ENCODE measurements at places on chromosomes 5 and 9.

GRCh38 chr5:133664422-133664821, 52.1 kb upstream of the FSTL4 start:
- DNase-seq, result no peak

DNA sequence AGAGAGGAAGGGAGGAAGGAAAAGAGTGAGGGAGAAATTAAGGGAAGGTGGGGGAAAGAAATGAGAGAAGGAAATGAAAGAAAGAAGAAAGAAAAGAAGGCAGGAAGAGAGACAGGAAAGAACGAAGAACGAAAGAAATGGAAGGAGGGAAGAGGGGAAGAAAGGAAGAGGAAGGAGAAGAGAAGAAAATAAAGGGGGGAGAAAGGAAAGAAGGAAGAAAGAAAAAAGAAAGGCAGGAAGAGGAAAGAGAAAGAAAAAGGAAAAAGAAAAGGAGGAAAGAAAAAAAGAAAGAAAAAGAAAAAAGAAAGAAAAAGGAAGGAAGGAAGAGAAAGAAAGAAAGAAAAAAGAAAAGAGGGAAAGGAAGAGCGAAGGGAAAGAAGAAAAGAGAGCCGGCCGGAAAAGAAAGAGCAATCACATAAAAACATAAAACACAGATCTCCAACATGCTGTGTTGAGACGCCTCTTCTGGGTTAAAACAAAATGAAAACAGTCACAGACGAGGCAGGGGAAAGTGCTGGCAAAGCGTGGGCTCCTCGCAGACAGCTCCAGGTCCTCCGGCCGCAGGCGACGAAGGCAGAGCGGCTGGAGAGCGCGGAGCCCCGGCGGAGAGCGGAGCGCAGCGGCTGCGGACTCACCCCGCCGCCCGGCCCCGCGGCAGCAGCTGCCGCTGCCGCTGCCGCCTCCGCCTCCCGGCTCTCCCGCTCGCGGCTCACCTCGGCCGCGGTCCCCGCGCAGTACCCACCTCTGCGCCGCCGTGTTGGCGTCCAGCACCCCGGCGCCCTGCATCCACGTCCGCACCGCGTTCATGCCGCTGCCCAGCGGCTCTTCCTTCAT, 896 bp downstream of the EBF1 start:
- DNase-seq, result no peak

DNA sequence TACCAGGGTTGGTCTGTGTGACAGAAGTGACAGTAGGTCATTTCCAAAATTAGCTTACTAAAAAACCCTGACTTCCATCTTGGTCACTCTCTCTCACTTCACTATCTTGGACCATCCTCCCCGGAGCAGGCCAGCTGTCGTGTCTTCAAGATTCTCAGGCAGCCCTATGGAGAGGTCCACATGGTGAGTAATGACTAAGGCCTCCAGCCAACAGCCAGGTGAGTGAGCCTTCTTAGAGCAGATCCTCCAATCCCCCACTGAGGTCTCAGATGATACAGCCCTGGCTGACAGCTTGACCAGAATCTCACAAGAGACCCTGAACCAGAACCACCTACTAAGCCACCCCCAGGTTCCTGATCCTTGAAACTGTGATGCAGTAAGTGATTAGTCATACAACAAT, 92.0 kb downstream of the DCP2 start:
- no peak for DNase-seq

DNA sequence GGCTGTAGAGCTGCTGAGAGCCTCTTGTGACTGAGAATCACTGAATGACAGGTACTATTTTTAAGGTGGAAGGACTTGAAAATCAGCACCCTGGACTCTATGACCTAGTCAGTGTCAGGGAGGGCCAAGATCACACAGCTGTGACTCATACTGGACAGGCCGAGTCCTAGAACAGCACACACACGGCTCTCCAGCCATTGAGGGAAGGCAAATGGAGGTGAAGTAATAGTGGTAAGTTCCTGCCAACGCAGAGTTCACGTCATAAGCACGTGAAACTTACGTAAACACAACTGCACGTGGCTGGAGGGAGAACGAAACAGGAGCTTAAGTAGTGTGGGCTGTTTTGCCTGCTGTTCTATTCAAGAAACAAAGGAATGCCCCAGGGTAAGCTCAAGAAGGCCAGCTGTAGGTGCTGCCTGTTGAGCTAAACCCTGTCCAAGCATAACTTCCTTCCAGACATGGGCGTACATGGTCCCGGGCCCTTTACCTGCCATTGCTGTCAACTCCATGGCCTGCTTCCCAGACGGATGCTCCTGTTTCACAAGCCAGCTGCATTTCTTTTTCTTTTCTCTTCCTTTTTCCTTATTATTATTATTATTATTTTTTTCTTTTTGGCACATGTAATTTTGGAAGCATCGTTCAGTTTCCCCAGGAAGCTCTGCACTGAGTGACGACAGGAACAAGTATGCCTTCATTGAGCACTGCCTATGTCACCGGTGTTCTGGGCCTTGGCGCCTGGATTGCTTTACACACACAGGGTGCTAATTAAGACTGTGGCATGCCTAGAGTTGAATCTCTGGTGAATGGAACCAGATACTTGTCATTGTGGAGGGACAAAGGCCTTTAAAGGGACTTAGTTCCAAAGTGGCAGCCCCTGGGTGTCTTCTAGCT, 10.2 kb upstream of the LCP2 start:
- DNase-seq, result no peak

GRCh38 chr5:74064225-74064624, 438.2 kb downstream of the ARHGEF28 start:
- no peak for DNase-seq

DNA sequence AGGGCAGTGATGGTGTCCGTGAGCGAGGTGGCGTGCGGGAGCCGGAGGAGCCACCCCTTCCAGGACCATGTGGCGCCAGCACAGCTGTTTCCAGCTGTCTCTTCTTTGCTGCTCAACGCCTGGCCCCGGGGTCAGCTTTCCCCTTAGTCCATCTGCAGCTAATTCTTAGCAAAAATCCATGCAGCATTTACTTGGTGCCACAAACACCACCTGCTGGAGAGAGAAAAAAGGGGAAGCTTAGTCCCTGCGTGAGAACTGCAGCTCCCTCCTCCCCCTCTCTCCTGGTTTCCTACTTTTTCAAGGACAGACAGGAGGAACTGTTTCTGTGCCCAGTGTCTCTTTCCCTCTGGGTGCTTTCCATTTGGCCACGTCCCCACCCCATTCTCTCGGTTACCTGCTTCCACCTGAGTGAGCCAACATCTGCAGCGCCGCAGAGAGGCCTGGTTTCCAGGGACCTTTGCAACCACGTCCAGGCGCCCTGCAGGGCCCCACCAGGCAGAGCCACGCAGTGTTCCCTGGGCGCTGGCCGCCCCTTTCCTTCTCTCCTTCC, 3.4 kb downstream of the SLC6A19 start:
- DNase-seq, result no peak

- no peak for DNase-seq
Observed at GRCh38 chr5:109413458-109413857, 3.7 kb upstream of the PJA2 start.

DNA sequence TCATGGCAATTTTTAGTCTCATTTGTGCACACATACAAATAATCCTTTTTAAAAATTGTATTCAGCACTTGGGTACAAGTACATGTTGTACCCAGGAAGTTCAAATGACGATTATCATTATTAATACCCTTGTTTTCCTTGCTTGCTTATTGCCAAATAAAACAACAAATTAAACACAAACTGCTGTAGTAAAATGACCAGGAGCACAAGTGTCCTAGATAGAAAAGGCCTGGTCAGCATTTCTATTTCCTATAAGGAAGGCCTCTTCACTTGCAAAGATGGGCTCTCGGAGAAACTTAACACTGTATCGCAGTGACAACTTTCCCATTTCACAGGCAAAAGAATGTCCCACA, 34.7 kb upstream of the PLPP1 start:
- no peak for DNase-seq

All from activated naive CD4-positive, alpha-beta T cell (primary cell).